ENCODE measurements at places on chromosomes 5 and 9.

- no peak for DNase-seq
Observed at GRCh38 chr9:137421838-137422603, 941 bp downstream of the EXD3 start.

DNA sequence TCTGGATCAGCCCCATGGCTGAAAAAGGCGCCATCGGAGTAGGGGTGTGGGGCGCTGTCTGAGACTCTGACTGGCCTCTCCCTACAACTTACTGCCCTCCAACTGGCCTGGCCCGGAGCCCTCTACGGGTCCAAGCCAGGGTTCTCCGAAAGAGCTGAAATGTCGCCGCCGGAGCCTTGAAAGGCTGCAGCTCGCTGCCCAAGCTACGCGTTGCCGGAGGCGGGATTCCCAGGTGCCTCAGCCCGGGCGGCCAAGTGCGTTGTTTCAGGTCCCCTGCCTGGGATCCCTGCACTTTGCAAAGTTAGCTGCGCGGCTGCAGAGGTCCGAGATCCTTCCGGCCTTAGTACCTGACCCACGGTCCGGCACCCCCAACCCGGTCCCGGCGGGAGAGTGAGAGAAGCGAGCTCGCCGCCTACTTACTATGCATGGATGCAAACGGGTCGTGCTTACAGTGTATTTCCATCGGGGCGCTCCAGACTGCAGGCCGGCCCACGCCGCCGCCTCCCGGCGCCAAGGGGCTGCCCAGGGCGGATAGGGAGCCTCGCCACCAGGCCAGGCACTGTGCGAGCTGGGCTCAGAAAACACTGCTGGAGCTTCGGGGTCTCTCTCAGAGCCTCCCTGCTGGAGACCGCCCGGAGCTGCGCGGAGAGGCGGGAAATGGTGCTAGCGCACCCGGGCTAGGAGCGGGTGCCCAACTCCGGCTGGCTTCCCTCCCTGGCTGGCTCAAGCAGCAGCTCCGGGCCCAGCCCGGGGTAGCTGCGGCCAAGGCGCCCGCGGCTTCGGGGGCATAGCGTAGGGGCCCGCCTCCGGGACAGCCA lies 7.7 kb downstream of the PAX5 start:
- DNase-seq = no peak

- DNase-seq = no peak
Observed at GRCh38 chr9:76302543-76302942, 91.7 kb downstream of the RFK start.

DNA sequence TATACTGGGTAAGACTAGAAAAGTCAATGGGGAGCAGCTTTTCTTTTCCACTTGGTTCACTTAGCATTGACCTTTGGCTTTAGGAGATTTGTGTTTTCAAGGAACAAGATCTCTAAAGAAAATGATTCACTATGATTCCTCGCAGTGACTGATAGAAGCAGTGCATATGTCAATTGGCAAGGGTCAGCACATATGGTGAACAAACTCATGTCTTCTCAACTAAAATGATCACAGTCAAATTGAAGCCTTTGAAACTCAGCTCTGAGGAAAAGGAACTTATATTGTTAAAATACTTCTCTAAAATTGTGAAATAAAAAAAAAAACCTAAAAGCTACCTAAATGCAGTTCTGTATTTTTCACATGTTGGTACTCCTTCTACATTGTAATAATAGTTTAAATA lies 43.2 kb upstream of the IL7R start:
- no peak for DNase-seq

- no peak for DNase-seq
Observed at GRCh38 chr9:82153032-82153431, 164.5 kb downstream of the SPATA31D1 start.

DNA sequence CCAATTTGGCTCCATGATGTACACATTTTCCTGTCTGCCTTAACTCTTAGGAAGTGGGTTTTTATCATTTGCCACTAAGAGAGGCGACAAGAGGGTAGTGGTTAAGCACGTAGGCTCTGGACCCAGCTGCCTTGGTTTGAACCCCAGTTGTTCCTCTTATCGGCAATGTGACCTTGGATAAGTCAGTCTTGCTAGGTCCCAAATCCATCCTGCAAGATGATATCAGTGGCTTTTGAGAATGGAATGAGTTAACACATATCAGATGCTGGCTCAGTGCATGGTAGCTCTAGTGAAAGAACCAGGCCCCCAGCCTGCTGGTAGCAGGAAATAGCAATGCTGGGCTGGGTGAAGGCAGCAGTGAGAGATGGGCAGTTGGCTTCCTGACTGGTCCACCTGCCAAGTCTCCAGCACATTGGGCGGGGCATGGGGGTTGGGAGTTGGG lies 72.5 kb downstream of the STK10 start:
- DNase-seq = no peak

DNA sequence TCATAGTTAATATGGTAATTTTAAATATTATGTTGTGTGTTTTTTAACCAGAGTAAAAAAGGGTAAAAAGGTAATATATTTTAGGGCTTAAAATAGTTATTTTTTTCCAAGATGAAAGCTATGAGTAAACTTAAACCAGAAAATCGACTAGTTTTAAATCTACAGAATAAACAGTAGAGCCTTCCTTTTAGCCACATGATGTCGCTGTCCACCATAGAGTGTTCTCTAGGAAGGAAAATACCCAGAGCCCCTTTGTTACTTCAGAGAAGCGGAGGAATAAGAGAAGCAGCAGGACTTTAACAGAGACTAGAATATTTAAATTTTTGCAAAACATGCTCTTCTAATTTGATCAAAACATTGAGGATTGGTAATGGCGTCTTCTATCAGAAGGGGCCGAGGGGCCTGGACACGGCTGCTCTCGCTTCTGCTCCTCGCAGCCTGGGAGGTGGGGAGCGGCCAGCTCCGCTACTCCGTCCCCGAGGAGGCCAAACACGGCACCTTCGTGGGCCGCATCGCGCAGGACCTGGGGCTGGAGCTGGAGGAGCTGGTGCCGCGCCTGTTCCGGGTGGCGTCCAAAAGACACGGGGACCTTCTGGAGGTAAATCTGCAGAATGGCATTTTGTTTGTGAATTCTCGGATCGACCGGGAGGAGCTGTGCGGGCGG lies at the start of gene PCDHA2:
TSS of gene PCDHA2 (plus strand) at position 258 of the 664 bp plus-strand sequence.
- no peak for DNase-seq

DNA sequence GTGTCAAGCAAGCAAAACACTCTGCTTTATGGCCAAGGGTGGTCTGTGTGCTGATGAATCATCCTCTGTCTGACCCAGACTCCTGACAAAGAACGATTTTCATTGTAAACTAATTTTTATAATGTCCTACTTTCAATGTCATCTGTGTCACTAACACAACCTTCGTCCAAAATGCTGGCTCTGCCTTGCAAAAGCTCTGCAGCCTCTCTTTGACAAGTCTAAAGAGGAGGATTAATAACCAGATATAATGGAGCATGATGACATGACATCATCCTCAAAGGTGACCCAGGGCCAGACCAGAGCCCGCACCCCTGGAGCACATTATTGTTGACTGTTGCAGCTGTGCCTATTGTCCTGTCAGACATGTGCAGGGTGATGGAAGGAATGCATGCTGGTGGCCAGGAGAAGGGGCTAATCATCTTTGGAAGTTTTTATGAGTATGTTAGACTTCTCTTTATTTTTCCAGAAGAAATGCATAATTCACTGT lies 589.4 kb downstream of the NR2F1-AS1 start:
- no peak for DNase-seq

GRCh38 chr9:35831040-35831439 lies 2.0 kb downstream of the TMEM8B start:
- DNase-seq = no peak

GRCh38 chr5:178223828-178224335 lies 8.7 kb downstream of the PHYKPL start:
- no peak for DNase-seq

GRCh38 chr5:72849546-72849945 lies 33.1 kb downstream of the TNPO1 start:
- DNase-seq = no peak

DNA sequence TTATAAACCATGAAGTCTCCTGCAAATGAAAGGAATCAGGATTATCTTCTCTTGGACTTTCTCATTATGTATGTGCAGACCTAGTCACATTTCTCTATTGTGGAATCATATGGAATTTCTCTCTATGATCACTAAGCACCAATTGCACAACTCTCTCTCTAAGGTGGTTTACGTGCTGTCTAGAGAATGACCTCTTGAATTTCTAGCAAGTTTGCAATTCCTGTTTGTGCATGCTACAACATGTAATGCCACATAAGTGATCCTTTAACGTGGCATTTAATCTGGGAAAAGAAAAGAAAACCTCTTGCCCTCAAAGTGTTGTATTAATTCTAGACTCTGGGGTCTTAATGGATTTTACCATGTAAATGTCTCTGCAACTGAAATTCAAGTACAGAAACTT lies 5.0 kb upstream of the PPP2R2B start:
- DNase-seq = no peak

GRCh38 chr9:18985464-18985951 lies 47.5 kb downstream of the SAXO1 start:
- DNase-seq = no peak

DNA sequence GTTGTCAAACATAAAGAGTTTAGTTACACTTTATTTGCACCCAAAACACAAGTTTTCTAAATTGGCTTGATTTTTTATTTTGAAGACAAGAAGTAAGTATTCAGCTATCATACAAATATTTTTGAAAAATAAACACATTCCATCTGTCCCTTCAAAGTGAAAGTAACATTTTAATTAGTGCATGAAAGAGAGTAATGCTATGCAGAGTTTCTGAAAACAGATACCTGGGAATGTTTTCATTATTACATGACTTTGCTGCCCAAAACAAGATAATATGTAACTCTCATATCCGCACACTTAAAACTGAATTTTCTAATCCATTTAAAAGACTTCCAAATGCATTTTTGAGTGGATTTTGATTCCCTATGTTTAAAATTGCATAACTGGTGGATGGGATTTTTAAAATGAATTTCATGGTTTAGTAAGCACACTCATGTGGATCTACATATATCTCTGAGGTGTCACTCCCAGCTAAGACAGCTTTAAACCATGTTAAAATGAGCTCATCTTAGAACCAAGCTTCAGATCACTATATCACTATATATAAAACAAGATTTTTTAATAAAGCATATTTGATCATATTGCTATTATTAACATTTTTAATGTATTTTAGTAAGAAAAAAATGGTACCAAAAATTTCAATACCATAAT lies 127.5 kb downstream of the ATPSCKMT start:
- DNase-seq = no peak

DNA sequence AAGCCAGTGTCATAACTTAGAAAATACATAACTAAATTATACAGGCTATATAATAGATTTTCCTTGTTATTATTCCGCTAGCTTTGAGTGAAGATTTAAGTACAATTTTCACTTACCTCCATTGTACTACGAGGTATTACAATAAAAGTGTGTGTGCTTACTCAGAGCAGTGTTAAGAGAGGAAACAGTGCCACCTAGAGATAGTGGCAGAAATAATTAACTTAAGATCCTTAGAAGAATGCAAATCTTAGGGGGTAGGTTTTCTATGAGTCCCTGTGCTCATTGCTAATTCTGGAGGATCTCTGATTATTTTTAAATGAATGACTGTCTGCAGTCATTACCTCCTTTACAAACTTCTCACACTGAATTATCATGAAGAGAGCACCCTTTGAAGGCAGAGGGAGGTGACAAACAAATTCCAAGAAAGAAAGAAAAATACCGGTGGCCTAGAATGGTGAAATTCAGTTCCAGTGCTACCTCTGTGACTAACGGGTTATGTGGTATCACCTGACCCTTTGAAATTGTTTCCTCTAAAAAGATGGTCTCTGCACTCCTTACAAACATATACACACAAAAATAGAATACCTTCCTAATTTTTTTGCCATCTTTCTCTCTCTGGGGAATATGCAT lies 379.8 kb downstream of the TRIM36 start:
- DNase-seq = no peak

GRCh38 chr9:99881769-99882168 lies 24.7 kb upstream of the STX17 start:
- no peak for DNase-seq

DNA sequence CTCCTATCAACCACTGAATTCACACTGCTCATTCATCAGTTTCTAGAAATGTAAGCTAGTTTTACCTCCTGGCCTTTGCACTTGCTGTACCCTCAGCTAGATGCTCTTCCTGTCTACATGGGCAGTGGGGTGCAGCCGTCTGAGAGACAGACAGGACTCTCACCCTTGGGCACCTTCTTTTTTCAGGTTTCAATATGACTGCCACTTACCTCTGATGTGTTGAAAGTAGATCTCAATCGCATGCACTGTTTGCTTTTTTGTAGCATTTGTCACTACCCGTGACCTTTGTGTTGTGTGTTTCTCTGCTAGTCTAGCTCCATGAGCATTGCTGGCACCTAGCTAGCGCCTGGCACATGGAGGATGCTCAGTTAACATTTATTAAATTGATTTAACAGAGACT lies 403.1 kb upstream of the TRPC7 start:
- no peak for DNase-seq

DNA sequence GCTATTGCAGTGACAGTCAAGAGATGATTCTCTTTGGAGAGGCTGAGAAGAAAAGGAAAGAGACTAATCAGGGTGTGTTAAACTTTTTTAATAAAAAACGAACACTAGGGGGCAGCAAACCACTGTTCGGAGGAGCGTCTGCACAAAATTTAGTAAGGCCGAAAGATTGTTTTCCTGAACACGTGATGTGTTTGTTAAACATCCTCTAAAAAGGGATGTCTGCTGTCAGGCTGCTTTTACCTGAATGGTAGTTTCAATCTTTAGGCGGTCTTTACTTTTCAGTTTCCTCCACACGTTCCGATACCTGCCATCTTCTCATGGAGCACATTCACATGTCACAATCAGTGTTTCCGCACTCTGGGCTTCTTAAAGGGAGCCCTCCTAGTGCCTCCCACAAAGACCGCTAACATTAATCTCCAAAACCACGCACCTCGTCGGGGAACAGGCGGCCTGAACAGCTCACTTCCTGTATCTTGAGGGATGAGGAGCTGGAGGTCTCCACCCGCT lies 125.2 kb downstream of the GPBP1 start:
- DNase-seq = peak; percentile 20

DNA sequence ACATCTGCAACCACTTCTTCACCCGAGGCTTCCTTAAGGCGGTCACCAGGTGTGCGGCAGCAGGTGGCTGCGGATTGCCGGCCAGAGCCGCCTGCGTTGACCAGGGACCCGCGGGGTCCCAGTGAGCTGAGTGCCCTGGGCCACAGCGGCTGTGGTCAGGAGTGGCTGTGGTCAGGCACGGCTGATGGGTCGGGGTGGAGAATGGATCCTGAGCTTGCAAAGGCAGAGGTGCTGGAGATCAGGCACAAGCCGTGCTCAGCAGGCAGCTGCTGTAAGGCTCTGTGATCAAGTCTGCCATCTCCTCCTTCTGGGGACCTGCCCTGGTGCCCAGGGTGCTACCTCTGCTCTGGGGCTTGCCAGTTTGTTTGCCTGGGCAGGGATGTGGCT lies 2.1 kb downstream of the UAP1L1 start:
- no peak for DNase-seq

- no peak for DNase-seq
Observed at GRCh38 chr5:90809311-90810056, 250.9 kb downstream of the ADGRV1 start.
